ENCODE measurements at places on chromosomes 13 and 19.

- DNase-seq, result no peak
Observed at GRCh38 chr19:13398182-13398581, 108.1 kb downstream of the CACNA1A start.

GRCh38 chr13:93700115-93700514 is 473.5 kb downstream of the GPC6 start:
- DNase-seq, result no peak

GRCh38 chr19:51365965-51366388 is at the start of gene ETFB:
Gene ETFB (minus strand): TSS chr19:51366388. CDS start chr19:51366326, 62 bp downstream.
- no peak for DNase-seq

DNA sequence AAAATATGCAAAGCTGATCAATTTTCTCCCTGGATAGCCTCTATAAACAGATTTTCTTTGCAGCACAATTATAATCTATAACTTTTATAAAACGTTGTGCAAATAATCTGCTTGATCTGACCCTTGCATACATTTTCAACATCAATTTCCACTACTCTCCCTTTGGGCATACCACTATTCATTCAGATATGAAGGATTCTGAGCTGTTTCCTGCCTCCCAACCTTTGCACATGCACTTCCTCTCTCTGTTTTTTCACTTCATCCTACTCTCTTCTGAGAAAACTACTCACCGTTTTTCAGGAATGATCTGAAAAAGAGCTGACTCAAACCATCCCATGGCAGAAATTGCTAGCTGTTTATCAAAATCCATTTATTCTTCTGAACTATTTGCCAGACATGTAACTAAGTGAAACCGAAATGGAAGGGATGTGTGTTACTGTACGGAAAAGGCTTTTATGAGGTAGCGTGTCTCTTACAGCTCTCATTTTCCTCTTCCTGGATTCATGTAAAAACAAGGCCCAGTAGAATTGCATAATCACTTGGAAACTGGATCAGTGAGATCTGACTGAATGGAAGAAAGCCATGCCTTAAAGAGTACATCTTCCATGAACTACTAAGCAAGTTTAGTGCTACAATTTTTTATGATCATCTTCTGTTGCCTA is 1447.3 kb upstream of the MIR17HG start:
- no peak for DNase-seq

- DNase-seq, result no peak
Observed at GRCh38 chr19:53389978-53390377, 5.0 kb upstream of the ZNF765 start.

All from AML-193 (cell line).